ENCODE measurements at places on chromosomes 6 and 20.
A peak's percentile ranks its signal among the peaks of the same experiment; 100 is the strongest.

- no peak for DNase-seq
These were observed 715 bp downstream of the PSMF1 start for GRCh38 chr20:1119128-1119505.

- DNase-seq = no peak
These were observed 23.1 kb upstream of the TMEM242 start for GRCh38 chr6:157346373-157346772.

DNA sequence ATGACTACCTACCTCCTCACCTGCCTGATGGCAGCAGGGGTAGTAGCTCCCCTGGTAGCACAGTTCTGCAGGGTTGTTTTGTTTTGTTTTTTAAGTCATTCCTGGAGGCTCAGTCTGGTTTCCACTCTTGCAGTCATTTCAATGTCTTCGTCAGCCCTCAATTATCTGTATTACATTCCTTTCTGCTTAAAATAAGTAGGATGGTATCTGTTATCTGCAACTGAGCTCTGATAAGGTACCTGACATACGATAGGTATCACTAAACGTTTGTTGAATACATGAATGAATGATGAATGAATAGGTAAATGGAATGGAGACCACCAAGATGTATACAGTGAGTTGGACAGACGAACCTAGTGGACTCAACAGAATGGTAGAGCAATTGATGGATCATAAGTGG, 7.2 kb upstream of the CLPSL2 start:
- DNase-seq = no peak

DNA sequence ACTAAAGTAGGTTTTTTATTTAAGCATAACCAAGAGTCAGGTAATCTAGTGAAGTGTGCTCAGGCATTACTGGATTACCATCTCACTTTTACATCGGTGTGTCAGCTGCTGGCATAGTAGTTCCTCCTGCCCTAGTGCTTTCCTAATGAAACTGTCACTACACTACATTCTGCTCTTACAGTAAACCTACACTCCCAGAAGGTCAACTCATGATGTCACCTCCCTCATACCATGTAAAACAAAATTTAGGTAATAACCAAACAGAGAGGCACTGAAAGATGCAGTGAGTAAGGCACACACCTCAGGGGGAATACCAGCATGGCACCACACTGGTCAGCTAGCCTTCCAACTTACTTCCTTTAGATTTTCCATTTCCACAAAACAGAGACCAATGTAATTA, 23.3 kb downstream of the HUS1B start:
- no peak for DNase-seq

DNA sequence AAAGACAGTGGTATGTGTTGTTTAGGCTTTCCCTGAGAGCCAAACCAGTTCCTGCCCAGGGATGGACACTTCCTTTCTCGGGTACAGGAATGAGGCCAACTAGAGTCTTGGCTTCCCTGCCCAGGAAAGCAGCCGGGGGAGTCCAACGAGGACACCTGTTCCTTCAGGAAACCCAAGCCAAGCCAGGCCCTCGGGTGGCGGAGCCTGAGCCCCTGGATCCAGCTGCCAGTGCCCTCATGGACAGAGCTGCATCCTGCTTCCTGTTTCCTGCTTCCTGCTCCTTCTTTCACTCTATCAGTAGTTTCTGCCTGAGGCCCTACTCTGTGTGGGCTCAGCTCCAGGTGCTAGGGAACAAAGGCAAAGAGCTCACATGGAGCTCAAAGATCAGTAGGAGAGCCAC, 7.9 kb upstream of the SIRPA start:
- DNase-seq = no peak

DNA sequence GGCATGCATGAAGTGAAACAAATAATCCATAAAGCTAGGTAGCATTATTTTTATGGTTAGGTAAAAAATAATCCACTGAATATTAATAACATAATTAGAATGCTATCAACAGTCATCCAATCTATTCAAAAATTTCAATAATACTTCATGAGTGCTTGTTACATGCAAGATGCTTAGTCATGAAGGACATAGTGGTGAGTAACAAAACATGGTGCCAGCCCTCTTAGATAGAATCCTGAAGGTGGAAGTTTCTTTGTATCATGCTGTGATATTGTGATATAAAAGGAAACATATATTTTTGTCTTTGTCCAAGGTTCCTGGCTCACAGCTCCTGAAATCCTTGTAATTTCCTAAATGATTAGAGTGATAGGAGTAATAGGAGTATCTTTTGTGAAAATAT, 14.9 kb downstream of the RCAN2 start:
- peak; percentile 40 for DNase-seq

GRCh38 chr6:108707328-108707976, 140.8 kb upstream of the ARMC2 start:
- DNase-seq = no peak

- no peak for DNase-seq
These were observed 73.5 kb upstream of the ARID1B start for GRCh38 chr6:156703719-156704118.

DNA sequence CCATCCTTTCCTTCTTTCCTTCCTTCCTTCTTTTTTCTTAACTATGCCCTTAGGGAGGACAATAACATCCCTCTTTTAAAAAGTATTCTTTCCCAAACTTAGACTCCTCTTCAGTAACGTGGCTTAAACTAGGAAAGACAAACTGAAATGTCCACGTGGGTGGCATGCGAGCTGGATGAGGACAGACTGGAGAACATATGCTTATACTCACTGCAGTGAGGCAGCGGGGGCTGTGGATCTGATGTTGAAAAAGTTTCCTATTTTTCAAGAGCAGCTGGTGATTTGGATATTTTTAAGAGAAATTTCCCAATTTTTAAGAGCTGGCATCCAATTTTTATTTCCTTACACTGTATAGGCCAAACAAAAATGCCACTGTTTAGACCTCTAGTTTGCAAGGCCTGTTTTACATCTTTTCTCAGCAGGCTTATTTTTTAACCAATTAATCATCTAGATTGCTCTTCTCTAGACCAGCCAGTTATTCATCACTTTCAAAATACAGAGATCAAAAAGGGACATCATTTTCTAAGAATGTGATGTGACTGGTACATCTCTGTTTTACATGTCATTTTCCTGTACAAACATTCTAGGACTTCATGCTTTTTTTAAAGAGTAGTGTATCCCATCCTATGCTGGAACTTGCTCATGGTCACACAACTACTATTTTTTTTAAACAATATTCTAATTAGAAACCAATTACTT, 226.5 kb downstream of the BTBD9 start:
- no peak for DNase-seq

DNA sequence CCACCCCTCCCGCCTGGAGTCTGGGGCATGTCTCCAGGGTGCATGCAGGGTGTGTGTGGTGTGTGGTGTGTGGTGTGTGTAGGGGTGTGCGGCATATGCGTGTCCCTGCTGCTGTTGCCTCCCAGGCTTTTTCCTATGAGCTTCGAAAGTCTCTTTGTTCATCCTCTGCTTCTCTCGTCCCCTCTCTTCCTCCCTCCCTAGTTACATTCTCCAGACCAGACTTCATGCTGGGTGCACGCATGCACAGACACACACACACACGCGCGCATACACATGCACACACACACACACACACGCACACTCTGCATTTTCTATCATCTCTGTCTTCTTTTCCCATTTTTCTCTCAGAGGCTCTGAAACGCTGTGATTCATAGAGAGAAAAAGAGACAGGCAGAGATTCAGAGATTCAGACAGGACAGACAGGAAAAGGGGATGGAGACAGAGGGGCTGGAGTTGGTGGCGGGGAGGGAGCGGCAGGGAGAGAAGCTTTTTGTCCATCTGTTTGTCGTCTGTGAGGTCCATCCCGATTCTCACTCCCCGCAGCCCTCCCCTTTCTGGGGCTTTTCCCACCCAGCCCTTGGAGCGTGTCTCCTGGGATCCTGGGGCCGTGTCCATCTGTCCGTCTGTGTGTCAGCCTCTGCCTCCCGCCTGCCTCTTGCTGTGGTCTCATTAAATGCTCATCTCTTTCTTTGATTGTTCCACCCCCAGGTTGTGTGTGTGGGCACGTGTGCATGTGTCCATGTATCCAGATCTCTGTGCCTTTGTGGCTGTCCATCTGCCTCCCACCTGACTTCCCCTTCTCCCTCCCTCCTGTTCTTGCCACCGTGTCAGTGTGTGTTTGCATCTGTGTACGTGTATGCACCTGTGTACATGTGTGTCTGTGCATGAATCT, 62.6 kb downstream of the SRC start:
- DNase-seq = no peak

GRCh38 chr6:156563714-156564113, 213.5 kb upstream of the ARID1B start:
- DNase-seq = no peak

- no peak for DNase-seq
These were observed 83.5 kb upstream of the SYNCRIP start for GRCh38 chr6:85726206-85726605.

GRCh38 chr6:149140137-149140909, 177.2 kb upstream of the TAB2 start:
- no peak for DNase-seq

DNA sequence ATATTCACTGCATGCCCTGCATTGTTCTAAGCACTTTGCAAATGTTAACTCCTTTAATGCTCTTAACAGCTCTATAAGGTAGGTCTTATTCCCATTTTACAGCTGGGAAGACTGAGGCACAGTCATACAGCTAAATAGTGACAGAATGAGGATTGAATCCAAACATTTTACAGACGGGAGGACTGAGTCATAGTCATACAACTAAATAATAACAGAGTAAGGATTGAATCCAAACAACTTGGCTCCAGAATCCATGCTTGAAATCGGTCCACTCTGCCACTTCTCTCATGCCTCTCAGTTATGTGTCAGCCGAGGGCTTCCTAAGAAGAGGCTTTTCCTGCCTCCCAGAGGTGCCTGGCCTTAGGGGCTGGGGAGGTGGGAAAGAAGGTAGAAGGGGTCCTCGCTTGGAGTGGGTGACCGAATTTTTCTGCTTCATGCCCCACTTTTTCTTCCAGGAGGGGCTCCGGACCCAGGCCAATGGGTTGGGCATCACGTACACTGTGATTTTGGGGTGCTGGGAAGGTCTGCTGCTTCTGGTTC, 137.4 kb upstream of the RNF24 start:
- DNase-seq = peak; percentile 22

DNA sequence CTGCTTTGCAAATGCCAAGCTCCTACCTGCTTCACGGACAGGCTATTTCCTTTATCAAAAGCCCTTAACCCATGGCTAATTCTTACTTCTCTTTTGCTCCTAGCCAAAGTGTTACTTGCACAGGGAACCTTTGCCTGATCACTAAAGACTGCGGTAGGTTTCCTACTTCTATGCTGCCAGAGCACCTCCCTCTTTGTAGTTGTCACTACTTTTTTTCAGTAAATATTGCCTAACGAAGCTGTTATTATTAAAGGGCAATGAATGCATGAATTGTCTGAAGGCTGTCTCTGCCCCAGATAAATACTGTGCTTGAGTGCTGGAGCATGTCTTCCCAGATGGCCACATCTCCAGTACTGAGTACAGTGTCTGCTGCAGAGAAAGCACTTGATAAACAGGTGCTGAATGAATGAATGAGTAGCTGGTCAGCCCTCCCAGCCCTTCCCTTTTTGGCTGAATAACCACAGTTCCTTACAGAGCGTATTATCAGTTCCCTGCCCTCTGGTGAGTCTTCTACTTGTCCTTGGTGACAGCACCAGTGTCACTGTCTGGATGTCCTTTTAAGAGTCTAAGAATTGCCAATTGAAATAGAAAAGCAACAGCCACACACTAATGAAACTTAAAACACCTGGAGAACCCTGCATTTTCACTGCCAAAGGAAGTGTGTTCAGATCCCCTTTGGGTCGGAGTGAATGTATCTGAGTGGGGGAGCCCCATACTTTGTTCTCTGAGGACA, 73.6 kb upstream of the TRAF3IP2 start:
- DNase-seq = no peak

DNA sequence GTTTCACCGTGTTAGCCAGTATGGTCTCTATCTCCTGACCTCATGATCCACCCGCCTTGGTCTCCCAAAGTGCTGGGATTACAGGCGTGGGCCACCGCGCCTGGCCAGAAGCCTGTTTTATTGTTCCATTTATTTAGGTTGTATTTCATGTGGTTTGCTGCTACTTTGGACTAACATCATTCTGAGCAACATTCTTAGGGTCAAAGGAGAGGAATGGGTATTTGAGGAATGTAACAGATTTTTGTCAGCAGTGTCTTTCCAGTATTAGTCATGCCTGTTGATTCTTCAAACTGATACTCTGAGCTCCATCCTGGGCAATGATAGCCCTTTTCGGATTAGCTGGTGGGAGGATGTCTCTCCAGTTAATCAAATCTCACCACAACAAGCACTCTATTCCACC, 213.0 kb upstream of the CITED2 start:
- DNase-seq = peak; percentile 85

DNA sequence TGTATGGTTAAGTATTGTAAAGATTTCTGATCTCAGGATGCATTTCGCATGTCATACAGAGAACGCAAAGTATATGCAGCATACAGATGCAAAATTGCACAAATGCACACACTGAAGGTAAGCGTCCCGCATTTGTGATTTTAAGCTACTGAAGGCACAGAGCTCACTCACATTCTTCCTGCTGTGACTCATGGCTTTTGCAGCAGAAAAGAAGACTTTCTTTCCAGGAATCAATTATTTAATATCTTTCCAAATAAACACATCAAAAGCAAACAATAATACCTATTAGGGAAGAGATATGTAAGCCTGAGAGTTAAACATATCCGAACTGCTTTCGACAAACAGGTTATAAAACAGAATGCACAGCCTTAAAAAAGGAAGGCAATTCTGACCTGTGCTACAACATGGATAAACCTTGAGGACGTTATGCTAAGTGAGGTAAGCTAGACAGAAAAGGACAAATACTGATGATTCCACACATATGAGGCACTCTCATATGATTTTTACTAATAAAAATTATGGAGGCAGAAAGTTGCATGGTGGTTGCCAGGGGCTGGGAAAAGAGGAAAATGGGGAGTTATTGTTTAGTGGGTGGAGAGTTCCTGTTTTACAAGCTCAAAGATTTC, 109.0 kb downstream of the TFAP2A start:
- no peak for DNase-seq

- no peak for DNase-seq
These were observed 499.6 kb upstream of the SULF2 start for GRCh38 chr20:48284837-48285236.

GRCh38 chr6:47592131-47592840, 106.1 kb upstream of the ADGRF4 start:
- no peak for DNase-seq

GRCh38 chr6:3977875-3978711, 100.8 kb downstream of the FAM217A start:
- peak; percentile 69 for DNase-seq
